Amygdala (tissue), 56 donors: ENCODE measurements at places on chromosomes 4 and X.

DNA sequence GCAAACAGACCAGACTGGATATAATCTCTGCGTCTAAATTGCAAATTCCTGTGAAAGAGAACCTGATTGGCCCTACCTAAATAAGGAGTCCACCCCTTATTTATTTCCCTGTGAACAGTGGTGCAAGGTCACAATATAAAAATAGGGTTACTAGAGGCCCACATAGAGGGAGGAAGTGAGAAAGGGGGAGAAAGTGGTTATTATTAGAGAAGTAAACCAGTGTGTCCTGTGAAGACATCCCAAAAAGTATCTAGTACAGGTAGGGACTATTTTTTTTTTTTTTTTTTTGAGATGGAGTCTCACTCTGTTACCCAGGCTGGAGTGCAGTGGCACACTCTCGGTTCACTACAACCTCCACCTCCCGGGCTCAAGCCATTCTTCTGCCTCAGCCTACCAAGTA lies 15.0 kb upstream of the FRYL start:
- DNase-seq = no peak

DNA sequence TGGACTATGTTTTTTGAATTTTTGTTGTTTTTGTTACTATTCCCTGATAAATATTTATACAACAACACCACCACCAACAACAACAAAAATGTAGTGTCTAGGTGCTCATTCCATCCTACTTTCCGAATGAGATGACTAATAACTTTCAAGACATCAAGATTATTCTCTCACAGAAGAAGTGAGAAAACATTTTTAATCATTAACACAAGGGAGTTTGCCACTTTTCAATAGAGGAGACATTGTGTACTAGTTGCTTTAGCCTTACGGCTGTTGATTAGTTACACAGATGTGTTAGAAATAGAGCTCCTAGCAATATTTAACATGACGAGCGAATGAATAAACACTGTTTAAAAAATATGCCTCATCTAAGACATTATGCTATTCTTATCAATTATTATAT lies 898.8 kb downstream of the C4orf33 start:
- DNase-seq = no peak

DNA sequence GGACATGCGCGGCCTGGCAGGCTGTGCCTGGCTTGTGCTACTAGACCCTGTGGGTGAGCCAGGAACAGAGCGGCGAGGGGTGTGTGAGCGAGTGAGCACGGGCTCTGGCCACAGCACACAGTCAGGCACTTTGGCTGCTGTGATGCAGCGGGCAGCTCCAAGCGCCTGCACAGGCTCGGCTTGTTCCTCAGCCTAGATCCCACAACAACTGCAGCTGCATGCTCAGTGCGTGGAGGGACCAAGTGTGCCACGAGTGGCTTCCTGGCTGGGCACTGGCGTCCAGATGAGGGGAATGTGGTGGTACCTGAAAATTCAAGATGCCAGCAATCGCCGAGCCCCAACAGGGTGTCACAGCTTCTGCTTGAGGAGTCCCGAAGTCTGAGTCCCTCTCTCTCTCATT lies 1056.6 kb downstream of the RAPGEF2 start:
- no peak for DNase-seq

DNA sequence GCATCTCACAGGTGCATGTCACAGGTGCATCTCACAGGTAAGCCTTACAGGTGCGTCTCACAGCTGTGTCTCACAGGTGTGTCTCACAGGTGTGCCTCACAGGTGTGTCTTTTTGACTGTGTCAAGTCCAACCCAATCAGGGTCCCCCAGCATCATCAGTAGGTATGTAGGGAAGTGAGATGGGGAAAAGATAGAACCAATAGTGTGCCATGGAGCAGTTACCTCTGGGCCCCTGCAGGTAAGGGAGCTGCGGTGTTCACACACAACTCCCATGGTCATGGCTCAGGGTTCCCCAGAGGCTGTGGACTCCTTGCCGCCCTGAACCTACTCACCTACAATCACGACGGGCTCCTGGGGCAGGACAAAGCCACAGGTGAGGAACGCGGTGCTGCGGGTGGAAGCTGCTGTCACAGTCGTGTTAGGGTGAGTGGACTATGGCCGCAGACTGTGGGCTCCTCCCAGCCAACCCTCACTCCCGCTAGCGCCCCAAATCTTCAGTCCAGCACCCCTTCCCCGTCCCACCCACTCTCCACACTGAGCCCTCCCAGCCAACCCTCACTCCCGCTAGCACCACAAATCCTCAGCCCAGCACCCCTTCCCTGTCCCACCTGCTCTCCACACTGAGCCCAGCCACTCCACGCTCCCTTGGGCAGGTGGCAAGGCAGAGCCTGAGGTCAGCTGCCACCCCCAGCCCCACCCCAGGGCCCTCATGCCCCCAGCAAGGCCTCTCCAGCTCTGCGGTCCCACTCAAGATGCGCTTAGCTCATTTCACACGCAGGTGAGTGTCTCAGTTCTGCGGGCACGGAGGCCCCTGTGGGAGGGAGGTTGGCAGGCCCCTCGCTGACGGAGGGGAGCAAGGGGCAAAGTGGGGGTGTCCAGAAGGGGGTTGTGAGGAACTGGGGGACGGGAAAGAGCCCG lies 2.1 kb upstream of the PDE6B start:
- DNase-seq = no peak

DNA sequence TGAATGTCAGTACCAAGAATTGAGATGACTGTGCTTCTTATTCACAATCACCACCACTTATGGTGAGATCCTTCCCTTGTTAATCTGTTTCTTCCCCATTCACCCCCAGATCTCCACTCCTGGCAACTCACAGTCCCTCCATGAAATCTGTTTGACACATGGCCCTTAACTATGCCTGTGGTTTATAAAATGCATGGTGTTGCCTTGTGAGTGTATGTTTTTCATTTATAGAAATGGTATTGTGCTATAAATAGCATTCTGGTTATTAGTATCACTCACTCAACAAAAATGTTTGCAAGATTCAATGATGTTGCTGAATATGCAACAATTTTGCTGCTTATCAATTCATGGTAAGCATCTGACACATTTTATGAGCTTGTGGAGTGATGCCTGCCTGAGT lies 131.0 kb downstream of the PRKX start:
- DNase-seq = no peak

DNA sequence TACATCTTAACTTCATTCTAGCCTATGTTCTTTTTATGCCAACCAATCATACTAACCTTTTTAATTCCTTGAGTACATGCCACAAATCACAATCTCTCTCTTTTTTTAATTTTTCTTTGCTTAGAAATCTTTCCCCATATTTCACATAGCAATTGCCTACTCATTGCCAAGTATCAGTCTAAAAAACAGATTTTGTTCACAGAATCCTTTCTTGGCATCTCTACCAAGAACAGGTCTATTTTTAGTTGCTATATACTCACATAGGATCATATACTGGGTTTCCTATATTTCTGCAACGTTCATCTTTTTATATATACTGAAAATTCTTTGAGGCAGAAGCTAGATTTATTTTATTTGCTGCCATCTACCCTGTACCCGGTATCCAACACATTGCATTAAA lies 292.1 kb downstream of the GASK1B start:
- DNase-seq = no peak

- DNase-seq = no peak
These were observed 84.1 kb downstream of the TMEM164 start for GRCh38 chrX:110086916-110087484.

GRCh38 chr4:71586087-71586763 lies 197.7 kb downstream of the GC start:
- no peak for DNase-seq
